ENCODE measurements at places on chromosomes 3 and 15. TPM values are rescaled to one million over a fixed set of nuclear protein-coding genes. Genes with fewer than 3 reads are reported as not detected.

MORC1 gene
- total RNA-seq, result not detected

PDCD10 gene
- 53.2 TPM for total RNA-seq

SLC12A8 gene
- total RNA-seq, result 11.8 TPM

SPRED1 gene
- 62.1 TPM for total RNA-seq

CLEC3B gene
- total RNA-seq, result 265 TPM

SCAANT1 gene
- not detected for total RNA-seq

CADPS gene
- total RNA-seq, result 1.1 TPM

FAM240A gene
- total RNA-seq, result not detected

SLC24A5 gene
- 0.84 TPM for total RNA-seq

CYP19A1 gene
- total RNA-seq, result 0.58 TPM

DNAH12 gene
- total RNA-seq, result 0.52 TPM

SRGAP3 gene
- total RNA-seq, result 3.2 TPM

XCR1 gene
- 0.26 TPM for total RNA-seq

Data from upper lobe of right lung (tissue), 1 donor.